ENCODE measurements at places on chromosomes 5 and 9.

GRCh38 chr9:77907585-77907984 lies 124.0 kb downstream of the GNAQ start:
- DNase-seq, result no peak

GRCh38 chr5:173331956-173332479 lies 3.8 kb upstream of the STC2 start:
- peak; percentile 89 for DNase-seq

DNA sequence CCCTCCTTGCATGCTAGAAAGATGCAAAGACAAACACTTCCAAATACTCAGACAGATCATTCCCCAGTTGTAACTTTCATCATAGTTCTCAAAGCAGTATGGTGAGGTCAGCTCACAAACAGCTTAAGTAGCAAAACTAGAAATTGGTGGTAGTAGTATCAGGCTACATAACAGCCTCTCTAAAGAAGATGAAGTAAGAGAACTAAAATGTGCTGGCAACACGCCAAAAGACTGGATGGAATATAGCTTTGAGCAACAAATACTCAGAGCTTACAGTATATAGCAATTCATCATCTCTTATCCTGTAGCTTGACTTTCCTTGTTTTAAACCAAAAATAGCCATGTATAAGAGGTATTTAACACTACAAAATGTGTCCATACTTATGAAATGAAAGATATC lies 7.5 kb downstream of the PFDN1 start:
- peak; percentile 74 for DNase-seq

DNA sequence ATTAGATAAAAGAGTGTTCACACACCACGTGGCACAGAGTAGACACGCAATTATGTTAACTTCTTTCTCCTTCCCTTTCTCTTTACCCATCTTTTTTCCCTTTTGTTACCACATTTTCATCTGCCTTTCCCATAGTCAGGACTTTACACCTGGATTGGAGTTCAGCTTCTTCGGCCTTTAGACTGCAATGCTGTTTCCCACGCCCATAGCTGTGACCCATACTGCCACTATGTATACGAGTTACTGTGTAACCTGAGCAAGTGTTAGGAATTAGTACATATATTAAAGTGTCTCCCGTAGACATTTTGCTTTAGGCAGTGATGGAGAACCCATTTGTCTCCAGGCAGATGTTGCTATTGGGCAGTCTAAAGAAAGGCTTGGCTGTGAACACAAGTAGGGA lies 143.6 kb upstream of the SLC28A3 start:
- DNase-seq, result no peak

DNA sequence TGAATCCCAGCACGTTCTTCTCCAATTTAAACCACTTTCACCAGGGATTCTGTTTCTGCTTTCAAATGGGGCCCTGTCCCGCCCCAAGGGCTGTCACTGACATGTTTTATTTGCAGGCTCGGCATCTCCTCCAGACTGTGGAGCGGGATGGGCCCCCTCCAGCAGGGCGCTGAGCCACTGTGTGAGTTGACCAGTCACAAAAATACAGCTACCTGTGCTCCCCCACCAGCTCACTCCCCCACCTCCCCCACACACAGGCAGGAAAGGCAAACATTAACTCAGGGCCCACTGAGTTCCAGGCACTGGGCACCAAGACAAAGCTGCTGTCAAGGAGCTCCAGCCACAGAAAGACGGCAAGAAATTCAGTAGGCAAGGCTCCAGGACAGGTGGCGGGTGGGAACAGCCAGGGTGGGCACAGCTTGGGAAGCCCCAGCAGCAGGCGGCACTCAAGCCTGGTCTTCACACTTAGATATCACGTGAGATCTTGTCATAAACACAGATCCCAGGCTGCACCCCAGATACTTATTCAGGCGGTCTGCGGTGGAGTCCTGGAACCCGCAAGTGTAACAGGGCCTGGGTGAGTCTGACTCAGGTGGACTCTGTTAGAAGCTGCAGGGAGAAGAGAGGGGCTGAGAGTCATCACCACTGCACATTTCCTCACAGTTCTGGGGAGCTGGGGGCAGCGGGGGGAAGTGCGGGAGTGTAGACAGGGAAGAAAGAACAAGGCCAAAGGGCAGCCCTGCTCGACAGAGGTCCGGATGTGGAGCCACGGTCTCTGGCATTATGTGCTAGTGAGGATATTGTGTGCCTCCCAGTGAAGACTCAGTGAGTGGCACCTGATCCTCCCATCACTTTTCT lies 44.7 kb downstream of the OR2V1 start:
- DNase-seq, result no peak

GRCh38 chr5:77972469-77973252 lies 196.5 kb upstream of the TBCA start:
- DNase-seq, result no peak

- DNase-seq, result no peak
Measured at GRCh38 chr5:59770953-59771352, 122.6 kb downstream of the PDE4D start.

GRCh38 chr5:8306288-8306896 lies 437.4 kb downstream of the MTRR start:
- DNase-seq, result no peak

DNA sequence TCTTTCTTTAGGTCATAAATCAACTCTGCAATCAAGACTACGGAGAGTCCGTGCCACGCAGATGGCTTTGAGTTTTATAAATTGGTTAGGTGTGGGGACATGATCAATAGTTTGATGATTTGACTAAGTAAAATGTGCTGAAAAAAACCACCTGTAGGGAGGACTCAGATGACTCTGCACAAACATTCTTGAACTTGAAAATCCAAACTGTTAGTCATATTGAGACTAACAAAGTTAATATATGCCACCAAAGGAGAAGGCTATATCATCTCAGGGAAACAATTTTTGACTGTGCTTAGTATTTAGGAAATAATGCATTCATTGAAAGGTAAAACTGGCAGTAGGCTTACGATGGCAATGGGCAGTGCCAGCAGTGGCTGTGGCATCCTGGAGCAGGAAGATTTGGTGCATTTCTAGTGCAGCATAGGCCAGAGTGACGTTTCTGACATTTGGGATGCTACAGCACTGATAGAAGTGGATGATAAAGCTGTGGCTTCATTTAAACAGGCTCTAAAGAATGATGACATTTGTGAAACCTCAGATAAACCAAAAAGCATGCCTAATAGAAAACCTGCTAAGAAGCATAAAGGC lies 291.1 kb downstream of the MLLT3 start:
- no peak for DNase-seq

GRCh38 chr5:140547508-140548299 lies at the start of gene EIF4EBP3:
Gene EIF4EBP3, plus strand, starts transcription at chr5:140547662. Its CDS starts 76 bp downstream, at chr5:140547738.
- DNase-seq, result peak; percentile 82

- no peak for DNase-seq
Measured at GRCh38 chr9:19994296-19994695, 205.5 kb upstream of the SLC24A2 start.

DNA sequence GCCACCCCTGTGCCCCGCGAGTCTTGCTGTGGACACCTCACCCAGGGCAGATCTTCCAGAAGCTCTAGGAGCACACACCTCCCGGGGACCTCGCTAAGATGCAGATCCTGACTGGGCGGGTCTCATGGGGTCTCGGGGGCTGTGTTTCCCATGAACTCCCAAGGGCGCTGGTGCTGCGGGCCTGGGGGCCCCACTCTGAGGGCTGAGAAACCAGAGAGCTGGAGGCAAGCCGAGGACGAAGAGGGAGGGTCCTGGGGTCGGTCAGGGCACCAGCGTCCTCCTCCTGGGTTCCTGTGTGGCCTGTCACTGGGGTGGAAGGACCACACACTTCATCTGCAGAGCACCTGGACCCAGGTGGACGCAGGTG lies 30.2 kb downstream of the SLC6A3 start:
- no peak for DNase-seq

DNA sequence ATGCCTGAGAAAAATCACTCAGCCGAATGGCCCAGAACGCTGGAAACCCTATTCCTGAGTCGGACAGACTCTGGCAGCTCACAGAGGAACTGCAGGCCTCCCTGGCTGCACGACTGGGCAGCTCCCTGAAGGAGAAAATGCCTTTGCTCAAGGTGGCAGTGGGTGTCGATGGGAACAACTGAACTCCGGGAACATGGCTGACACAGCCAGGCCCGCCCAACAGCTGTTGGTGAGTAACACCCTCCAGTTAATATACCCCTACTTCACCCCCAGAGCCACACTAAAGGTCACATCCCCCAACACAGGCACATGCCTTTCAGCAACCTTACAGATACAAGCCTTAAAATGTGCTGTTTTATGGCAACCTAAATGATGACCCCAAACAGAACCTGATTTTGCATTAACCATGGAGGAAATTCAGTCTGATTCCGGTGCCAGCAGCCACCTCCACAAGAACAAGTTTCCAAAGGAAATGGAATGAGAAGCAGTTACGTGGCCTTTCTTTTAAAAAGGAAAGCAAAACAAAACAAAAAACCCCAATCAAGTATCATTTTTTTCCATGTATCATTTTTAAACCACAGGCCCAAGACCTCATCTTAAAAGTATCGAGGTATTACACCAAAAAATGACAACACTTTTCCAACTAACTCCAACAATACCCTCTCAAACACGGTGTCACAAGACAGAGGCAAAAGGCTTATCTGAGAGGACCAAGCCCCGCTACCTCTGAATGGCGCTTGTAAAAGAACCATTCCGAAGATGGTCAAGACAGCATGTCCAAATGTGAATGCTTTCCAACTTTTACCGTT lies 3.1 kb downstream of the KLF9 start:
- no peak for DNase-seq

- DNase-seq, result no peak
Measured at GRCh38 chr5:115455301-115455707, 89.3 kb downstream of the FEM1C start.

DNA sequence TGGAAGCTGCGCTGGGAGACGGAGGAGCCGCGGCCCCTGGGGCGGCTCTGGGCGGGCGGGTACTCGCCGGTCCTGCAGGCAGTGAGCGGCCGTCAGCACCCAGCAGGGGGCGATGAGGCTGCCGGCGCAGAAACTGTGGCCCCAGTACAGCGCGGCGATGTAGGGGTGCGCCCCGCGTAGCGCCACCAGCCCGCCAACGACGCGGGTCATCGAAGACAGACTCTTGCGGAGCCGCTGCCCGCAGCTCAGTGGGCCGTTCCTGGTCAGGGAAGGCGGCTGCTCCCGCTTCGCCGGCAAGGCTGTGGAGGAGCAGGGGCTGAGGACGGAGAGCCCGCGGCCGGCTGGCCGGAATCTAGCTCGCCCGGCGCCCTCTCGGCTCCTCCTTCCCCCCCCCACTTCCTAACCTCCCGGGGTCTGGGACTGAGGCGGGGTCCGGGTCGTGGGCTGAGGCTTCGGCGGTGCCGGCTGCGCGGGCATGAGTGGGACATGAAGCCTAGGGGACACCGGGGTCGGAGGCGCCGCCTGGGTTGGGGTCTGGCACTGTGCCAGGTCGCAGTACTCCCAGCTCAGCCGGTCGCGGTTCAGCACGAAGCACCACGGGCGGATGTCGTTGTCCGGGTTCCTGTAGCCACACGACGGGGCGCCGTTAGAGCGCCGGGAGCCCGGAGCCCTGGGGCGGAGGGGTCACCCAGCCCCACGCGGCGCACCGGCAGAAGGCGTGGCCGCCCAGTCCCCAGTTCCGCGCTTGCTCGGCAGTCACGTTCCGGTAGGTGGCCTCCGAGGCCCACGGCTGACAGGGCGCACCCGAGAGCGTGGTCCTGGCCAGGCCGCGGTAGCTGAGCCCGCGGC lies 3.6 kb upstream of the PFN3 start:
- peak; percentile 93 for DNase-seq

DNA sequence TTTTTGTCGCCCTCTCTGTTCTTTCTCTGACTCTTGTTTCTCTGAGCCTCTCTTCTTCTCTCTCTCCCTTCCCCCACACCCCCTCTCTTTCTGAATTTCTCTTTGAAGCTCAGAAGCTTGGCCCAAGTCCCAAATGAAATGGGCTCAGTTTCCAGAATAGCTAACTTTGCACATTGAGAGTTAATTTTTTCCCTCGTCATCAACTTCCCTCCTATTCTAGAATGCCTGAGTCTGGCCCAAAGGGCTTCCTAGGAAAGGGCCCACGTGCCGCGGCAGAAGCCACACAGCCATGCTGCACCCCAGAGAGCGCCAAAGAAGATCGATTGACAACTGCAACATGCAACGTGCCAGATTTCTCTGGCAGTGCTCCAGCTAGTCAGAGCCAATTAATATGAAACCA lies 588.8 kb upstream of the KLF4 start:
- peak; percentile 73 for DNase-seq

GRCh38 chr9:72354704-72355103 lies 10.3 kb downstream of the ZFAND5 start:
- no peak for DNase-seq

- DNase-seq, result peak; percentile 51
Measured at GRCh38 chr5:81007637-81008027, 47.5 kb downstream of the RASGRF2 start.

DNA sequence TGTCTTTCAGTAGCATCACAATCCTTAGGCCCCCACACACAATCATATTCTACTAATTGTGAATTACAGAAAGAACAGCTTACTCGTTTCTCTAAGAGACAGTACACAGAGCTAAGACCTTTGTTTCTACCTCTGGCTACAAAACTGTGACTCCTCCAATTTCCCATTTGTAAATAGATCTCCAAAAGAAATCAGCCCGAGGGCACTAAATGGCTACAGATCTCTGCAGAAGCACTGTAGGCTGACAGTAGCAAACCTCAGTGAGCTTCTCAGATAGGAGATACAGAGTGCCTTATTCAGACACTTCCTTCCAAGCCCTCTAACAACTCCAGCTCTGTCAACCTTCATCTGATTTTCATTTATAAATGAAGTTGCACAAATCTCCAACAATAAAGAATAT lies 51.0 kb downstream of the EFNA5 start:
- DNase-seq, result no peak

DNA sequence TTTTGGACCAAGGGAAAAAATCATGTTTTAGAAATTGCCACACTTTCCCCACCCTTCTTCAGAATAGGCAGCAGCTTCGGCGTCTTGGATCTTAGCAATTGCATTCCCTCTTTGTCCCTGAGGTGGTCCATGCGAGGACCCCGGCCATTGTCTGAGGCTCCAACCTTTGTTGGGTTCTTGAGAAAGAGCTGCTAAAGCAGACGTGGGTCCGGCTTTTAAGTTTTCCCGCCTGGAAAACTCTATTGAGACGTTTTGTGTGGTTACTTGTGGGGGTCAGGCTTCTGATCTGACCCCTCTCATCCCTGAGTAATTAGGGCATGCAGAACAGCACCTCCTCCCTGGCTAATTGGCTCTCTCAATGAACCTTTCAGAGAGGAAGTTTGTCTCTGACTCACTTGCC lies 509.6 kb upstream of the TNC start:
- DNase-seq, result no peak

- DNase-seq, result no peak
Measured at GRCh38 chr9:134732392-134733110, 90.9 kb downstream of the COL5A1 start.

Measured in RPMI8226 (cell line).